ENCODE measurements at places on chromosomes 7 and 10. TPM values are rescaled to one million over a fixed set of nuclear protein-coding genes. Genes with fewer than 3 reads are reported as not detected.

Gene RHOBTB1
- total RNA-seq, result not detected

Gene NACAD
- 0.08 TPM for total RNA-seq

DNA sequence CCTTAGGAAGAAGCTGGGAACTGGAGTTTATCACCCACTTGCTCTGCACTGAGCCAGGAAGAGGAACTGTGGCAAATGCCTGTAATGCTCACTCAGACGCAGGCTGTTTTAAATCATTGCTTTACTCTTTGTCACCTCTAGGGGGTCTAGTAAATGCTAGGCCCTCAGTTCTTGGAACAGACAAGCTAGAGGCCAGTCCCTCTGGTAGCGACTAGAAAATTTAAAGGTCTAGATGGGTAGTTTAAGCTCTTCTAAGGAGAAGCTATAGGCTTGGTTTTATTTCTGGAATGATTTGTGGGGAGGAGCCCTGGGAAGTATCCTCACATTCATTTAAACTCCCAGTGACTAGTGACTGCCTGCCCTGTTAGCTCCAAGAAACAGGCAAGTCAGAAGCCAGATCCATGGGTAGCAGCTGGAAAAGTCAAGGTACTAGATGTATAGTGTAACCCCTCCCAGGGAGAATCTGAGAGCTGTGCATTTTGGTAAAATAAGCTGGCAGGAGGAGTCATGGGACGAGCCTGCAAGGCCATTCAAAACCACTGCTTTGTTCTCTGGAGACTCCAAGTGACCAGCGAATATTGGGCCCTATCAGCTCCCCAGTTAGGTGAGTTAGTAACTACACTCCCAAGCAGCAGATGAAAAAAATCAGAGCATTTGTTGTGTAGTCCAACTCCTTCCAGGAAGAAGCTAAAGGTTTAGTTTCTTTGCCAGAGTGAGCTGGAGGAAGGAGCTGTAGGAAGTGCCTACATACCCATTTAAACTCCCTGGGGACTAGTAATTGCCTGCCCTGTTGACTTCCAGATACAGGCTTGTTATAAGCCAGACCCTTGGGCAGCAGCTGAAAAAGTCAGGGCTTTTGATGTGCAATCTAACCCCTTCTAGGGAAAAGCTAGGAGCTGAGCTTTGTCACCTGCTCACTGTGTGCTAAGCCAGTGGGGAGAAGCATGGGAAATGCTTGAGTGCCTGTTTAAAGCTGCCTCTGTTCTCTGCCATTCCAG lies 68.9 kb downstream of the DYNC1I1 start:
- no peak overlapping the region for H3K27ac ChIP-seq
- H3K36me3 ChIP-seq, result no peaks in the 10 kb centered on the region

DNA sequence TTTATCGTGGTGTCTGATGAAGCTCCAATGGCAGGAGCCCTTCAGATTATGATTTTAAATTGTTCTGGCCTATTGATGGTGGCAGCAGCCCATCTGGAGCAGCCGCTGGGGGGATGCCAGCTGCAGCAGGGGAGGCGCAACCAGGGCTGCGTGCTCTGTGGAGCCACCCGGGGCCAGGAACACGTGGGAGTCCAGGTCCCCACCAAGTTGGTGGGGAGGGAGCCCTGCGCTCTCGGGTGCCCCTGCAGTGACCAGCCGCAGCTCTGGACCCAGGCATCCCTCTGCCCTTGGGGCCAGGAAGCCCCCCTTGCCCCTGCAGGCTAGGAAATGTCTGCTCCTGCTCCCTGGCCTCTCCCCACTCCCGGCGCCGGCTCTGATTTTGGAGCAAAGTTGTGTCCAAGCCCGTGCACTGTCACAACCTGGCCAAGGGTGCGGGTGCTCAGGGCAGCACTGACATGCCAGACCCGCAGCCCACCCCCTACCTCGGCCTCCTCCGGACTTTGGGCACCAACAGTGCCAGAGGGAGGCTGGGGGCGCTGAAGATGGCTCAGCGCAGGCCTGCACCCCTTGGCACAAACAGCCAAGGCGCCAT lies 147.2 kb upstream of the ADO start:
- H3K27me3 ChIP-seq, result no peaks in the 10 kb centered on the region
- DNase-seq, result no peak
- no peaks in the 10 kb centered on the region for H3K36me3 ChIP-seq

Gene EXOC4
- total RNA-seq, result 73.7 TPM

DNA sequence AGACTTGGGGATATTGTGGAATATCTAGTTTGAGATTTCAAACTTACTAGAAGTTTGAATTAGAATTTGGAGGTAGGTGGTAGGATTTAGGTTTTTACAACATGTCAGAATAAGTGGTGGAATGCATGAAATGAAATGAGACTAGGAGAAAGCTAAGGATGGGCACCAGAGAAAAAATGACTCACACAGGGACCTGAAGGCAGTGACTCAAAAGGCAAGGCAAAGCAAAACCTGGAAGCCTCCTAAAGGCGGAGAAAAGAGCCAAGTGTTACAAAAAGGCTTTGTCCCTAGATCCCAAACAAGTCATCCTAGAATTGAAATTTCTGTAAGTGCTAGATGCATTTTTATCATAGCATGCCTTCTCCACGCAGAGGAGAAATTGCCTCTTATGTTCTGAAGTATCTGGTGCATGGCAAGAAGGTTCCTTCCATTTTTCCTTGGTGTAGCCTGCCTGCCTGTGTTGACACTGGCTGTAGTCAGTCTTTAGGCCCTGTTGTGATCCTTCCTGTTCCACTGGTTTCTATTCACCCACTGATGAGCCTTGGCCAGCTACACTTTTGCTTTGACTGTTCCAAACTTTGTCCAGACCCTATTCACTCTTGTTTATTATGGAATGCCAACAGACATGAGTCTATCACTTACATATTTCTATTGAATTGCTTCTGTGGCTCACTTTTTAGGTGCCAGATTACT lies 109.3 kb downstream of the ETV1 start:
- no peak overlapping the region for H3K4me3 ChIP-seq
- H3K4me1 ChIP-seq, result no peaks in the 10 kb centered on the region
- no peak overlapping the region for H3K27ac ChIP-seq
- DNase-seq, result no peak
- H3K36me3 ChIP-seq, result no peaks in the 10 kb centered on the region

- no peak for DNase-seq
- H3K4me3 ChIP-seq, result no peak overlapping the region
- H3K27me3 ChIP-seq, result no peaks in the 10 kb centered on the region
These were observed 81.1 kb downstream of the JMJD1C start for GRCh38 chr10:63384675-63385074.

DNA sequence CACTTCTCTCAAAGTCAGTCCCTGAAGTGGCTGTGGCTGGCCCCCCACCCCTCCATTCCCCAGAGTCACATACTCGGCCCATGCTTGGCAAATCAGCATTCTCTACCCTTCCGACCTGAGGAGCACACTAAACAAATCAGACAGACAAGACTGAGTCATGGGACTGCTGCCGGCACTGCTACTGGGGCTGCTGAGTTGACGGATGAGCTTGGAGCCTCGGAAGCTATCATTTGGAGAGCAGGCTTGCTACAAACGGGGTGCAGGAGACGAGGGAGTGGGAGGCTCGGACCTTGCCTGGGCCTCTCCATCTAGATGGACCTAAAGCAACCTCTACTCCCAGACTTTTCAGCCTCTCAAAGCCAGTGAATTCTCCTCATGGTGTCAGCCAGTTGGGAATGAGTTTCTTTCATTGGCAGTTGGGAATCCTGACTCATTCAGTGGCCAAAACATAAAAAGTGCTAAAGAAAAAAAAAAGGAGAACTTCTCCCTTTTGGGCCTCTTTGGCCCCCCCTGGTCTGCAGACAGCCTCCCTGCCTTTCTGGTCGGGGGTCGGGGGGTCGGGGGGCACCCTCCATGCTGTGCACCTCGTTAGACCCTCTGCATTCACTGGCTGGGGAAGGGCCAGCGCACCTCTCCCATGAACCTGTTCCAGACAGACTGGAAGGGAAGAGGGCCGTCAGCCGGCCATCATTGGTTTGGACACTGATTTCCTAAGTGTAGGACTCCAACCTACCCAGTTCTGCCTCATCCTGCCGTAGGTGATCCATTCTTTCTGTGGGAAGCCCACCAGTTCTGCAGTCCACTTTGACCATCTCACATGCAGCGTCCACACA lies 52.3 kb upstream of the COL13A1 start:
- peaks cover 4% of the 10 kb centered on the region for H3K4me1 ChIP-seq

DNA sequence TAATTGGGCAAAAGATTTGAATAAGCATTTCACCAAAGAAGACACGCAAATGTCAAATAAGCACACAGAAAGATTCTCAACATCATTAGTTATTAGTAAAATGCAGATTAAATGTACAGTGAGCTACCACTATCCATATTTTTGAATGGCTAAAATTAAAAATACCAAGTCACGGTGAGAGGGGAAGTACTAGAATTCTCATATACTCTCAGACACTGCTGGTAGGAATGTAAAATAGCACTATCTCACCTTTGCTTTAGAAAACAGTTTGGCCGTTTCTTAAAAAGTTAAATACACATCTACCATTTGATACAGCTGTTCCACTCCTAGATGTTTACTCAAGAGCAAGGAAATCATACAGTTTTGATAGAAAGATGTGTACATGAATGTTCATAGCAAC lies 115.8 kb upstream of the CELF2 start:
- H3K27ac ChIP-seq, result no peak overlapping the region
- H3K36me3 ChIP-seq, result no peaks in the 10 kb centered on the region
- DNase-seq, result no peak
- H3K4me1 ChIP-seq, result no peaks in the 10 kb centered on the region
- H3K27me3 ChIP-seq, result peaks cover 7% of the 10 kb centered on the region

GRCh38 chr10:116655568-116655967 lies 34.8 kb downstream of the PNLIPRP2 start:
- no peaks in the 10 kb centered on the region for H3K36me3 ChIP-seq
- H3K4me1 ChIP-seq, result no peaks in the 10 kb centered on the region
- peaks cover 3% of the 10 kb centered on the region for H3K27me3 ChIP-seq
- no peak overlapping the region for H3K4me3 ChIP-seq
- H3K27ac ChIP-seq, result no peak overlapping the region

- peaks cover 14% of the 10 kb centered on the region for H3K4me1 ChIP-seq
- H3K27ac ChIP-seq, result peak overlapping the region; percentile 83
- no peaks in the 10 kb centered on the region for H3K27me3 ChIP-seq
- H3K4me3 ChIP-seq, result peak overlapping the region; percentile 81
These were observed 17.9 kb upstream of the TMEM225B start for GRCh38 chr7:99579956-99580777.

GRCh38 chr7:6279341-6279740 lies 6.9 kb upstream of the CYTH3 start:
- no peak overlapping the region for H3K4me3 ChIP-seq
- no peak for DNase-seq
- peaks cover 7% of the 10 kb centered on the region for H3K27me3 ChIP-seq

Gene COL13A1
- total RNA-seq, result not detected

DNA sequence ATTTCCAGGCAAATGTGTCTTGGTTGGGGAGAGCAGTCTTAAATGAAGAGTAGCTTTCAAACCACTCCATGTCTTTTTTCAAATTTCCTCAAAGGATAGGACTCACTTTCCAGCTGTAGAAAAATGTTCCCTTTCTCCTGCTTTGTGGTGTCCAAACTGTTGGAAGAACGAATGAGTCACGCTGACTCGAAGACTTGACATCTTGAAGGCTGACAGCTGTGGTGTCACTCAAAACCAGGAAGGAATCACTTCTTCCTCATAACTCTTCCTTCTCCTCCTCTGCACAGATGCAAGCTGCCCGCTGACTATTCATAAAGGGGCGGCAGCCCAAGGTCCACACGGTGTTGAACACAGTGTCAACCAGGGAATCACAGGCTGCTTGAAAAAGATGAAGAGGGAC lies 19.2 kb downstream of the PLA2G12B start:
- no peaks in the 10 kb centered on the region for H3K4me1 ChIP-seq
- H3K27ac ChIP-seq, result no peak overlapping the region
- H3K4me3 ChIP-seq, result no peak overlapping the region
- no peaks in the 10 kb centered on the region for H3K27me3 ChIP-seq
- H3K36me3 ChIP-seq, result no peaks in the 10 kb centered on the region

DNA sequence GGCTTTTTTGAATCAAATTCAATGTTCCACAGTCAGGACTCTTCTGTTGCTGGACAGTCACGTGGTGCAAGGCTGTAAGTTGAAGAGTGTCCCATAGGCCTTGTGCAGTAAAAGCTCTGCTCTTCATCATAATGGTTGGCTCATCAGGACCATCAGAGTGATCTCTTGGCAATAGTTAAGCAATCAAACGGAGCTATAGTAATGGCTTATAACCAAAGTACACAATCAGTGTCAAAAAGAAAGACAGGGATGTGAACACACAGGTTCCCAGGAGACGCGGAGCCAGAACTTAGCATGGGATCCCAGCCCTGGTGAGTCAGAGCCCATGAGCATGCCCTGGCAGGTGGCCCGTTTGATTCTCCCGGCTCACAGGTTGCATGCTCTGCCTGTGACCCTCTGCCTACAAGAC lies 10.8 kb upstream of the GPNMB start:
- peaks cover 5% of the 10 kb centered on the region for H3K4me1 ChIP-seq
- no peak overlapping the region for H3K4me3 ChIP-seq
- H3K27me3 ChIP-seq, result peaks cover 6% of the 10 kb centered on the region
- H3K36me3 ChIP-seq, result no peaks in the 10 kb centered on the region
- no peak for DNase-seq

- no peaks in the 10 kb centered on the region for H3K36me3 ChIP-seq
- no peaks in the 10 kb centered on the region for H3K4me1 ChIP-seq
- H3K27ac ChIP-seq, result no peak overlapping the region
- no peak for DNase-seq
These were observed 509 bp upstream of the OR2F1 start for GRCh38 chr7:143954135-143954534.

DNA sequence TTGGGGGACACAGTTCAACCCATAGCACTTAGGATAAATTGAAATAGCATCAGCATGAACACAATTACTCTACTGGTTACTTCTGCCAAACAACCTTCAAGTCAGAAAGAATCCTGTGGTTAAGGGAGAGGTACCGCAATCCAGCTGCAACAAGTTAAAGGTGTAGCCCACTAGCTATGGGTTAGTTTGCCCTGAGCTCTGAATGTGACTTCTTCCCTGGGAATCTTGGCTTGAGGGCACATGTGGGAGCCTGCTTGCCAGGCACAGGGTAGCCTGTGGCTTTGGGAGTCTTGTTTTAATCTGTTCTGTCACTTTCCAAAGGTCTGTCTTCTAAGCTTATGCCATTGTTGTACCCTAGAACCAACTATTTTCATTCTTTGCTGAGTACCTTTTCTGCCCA lies 8.9 kb upstream of the SGPL1 start:
- no peak overlapping the region for H3K27ac ChIP-seq
- peaks cover 21% of the 10 kb centered on the region for H3K27me3 ChIP-seq

DNA sequence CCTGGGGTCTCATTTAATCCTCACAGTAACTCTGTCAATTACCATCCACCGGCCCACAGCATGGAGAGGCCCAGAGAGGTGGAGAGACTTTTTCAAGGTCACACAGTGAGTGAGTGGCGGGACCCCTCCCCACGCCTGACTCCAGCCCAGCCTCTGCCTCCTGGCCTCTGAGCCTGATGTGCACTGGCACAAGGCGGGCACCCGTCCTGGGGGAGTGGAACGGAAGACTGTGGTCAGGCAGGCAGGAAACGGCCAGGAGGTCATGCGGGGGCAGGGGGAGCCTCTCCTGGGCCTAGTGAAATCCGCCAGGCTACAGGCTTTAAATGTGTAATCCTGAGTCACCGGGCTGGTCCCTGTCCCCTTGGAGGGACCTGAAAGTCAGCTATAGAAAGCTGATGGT lies 32.2 kb downstream of the ZCCHC24 start:
- no peaks in the 10 kb centered on the region for H3K36me3 ChIP-seq
- peaks cover 2% of the 10 kb centered on the region for H3K4me1 ChIP-seq
- H3K27ac ChIP-seq, result no peak overlapping the region
- H3K27me3 ChIP-seq, result no peaks in the 10 kb centered on the region
- no peak overlapping the region for H3K4me3 ChIP-seq

Gene VGF
- 0.17 TPM for total RNA-seq

GRCh38 chr7:1729773-1730172 lies 59.7 kb downstream of the ELFN1 start:
- no peak overlapping the region for H3K4me3 ChIP-seq
- H3K27me3 ChIP-seq, result peaks cover 1% of the 10 kb centered on the region
- no peaks in the 10 kb centered on the region for H3K36me3 ChIP-seq
- no peaks in the 10 kb centered on the region for H3K4me1 ChIP-seq
- no peak for DNase-seq
